ENCODE measurements at places on chromosomes 13 and 19.

DNA sequence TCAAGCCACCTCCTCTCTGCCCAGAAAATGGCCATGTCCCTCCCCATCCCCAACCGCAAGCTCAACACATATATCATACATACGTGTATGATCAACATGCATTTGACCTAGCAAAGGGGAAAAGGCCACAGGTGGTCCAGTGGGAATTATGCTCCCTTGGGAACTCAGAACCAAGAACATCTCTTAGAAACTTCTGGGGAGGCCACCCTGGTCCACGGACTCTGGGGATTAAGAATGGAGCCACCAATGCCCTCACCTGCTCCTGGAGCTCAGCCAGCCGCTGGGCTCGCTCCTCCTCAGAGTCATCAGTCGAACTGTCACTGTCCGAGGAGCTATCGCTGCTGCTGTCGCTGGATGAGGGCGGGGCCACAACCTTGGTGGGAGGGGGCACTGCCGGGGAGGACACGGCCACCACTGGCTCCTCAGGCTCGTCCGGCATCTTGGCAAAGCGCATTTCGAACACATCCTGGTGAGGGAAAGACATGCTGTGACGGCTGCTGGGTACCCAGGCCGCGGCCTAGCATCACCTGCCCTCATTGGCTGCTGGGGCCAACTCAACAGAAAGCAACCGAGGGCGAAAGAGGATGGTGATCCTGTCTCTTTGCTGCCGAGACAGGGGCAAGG, 24.6 kb upstream of the EPHX3 start:
- no peak for DNase-seq

DNA sequence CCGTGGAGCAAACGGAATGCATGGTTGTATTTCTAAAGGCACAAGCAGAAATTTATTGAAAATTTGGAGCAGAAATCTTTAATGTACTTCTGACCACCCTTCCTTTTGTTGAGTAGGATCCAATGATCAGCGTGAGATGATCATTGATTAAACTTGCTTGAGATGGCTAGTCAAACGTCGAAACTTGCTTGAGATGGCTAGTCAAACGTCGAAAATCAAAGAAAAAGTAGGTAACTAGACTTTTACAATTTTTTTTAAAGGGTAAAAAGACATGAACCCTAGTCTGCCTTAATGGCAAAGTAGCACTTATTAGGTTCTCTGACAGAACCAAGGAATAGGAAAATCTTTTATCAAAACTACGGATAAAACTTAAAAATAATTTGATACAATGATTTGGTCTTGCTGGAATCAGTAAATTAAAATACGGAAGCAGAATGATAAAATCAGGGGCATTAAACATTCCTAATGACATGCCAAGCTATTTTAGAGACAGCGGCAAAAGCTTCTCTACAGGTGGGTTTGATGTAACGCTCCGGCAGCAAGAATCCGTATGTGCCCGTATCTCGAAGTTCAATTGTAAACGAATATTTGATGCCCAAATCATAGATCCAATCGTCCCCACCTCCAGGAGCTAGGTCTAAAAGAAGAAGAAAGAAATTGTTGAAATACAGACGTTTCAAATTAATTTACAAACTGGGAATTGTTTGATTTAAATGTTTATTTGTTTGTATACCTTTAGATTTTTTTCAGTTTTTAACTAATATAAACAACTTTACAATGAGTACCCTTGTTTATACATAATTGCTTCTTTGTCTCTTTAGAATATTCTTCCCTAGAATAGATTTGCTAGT, 841 bp upstream of the ZC3H13 start:
- DNase-seq: no peak

- no peak for DNase-seq
These were observed 1713.2 kb upstream of the SLC10A2 start for GRCh38 chr13:104779311-104779993.

- DNase-seq: no peak
These were observed 167.3 kb downstream of the FLT1 start for GRCh38 chr13:28327373-28328270.

DNA sequence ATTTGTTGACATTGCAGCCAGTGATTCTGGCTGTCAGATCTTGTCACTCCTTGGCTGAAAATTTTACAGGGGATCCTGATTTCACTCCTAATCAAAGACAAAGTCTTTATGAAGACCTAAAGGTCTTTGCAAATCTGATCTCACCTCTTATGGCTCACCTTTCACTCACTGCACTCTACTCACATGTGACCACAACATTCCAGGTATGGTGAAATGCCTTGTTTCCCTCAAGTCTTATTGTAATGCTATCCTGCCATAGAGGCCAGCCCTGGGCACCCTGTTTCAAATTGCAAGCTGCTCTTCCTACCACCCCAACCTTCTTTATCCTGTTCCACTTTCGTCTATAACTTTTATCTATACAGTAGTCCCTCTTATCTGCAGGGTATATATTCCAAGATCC, 200.1 kb downstream of the NDFIP2 start:
- no peak for DNase-seq

GRCh38 chr13:78341032-78341431, 262.3 kb downstream of the POU4F1 start:
- DNase-seq: no peak

GRCh38 chr13:30972888-30973377, 40.5 kb downstream of the TEX26 start:
- DNase-seq: no peak

GRCh38 chr19:44725251-44725650, 23.3 kb upstream of the BCL3 start:
- no peak for DNase-seq

GRCh38 chr19:13022859-13023636, 27.8 kb downstream of the NFIX start:
- DNase-seq: peak; percentile 81

DNA sequence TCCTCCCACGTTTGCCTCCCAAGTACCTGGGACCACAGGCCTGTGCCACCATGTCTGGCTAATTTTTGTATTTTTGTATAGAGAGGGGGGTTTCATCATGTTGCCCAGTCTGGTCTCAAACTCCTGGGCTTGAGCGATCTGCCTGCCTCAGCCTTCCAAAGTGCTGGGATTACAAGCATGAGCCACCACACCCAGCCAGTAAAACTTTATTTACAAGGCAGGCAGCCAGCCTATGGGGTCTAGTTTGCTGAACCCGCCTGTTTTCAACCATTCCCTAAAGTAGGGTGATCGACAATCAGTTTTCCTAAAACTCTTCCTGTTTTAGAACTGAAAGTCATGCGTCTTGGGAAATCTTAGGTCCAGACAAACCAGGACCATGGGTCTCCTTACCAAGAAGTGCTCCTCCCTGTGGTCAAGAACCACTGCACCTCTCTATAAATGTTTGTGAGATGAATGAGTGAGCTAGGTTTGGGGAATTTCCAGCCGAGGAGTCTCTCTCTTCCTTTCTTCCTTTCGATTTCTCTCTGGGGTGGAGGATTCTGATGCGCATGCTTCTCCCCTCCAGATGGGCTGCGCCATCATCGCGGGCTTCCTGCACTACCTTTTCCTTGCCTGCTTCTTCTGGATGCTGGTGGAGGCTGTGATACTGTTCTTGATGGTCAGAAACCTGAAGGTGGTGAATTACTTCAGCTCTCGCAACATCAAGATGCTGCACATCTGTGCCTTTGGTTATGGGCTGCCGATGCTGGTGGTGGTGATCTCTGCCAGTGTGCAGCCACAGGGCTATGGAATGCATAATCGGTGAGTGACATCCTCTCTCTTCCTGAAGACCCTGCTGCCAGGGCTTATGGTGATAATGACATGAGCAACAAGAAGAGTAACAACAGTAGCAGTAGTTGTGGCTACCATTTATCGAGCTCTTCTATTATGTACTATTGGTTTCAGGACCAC, 38.7 kb downstream of the ADGRE1 start:
- DNase-seq: no peak

- no peak for DNase-seq
These were observed 80.5 kb downstream of the MBNL2 start for GRCh38 chr13:97302611-97303010.

DNA sequence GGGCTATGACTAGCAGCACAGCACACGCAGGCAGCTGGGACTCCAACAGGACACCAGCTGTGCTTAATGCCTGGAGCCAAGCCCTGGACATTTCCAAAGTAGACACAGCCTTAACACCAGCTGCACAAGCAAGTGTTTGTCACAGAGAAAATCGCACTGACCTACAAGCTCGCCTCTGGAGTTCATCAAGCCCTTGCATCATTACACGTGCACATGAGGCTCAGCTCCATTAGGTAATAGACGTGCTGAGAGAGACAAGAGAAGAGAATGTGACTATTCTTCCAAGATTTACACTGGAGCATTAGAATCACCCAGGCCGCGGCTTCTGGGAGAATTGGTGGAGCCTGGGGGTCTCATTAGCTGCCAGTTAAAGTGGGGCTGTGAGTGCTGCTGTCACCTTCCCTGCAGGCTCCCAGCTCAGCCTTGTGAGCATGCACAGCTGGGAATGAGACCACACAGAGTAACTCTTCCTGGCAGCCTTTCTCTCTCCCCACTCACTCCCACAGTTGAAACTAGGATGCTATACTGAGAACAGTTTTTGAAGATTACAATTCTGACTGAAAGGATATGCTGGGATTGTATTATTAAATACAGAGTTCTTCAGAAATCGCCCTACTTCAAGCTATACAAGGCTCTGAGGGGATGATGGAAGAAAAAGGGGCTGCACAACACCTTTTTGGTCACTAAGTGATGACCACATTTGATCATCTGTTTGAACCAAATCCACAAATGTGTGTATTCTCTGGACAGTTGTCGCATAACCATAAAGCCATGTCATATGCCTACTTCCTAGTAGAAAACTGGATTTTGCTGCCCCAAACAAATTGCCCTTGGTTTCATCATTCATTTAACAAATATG, 10.5 kb downstream of the STOML3 start:
- DNase-seq: no peak

DNA sequence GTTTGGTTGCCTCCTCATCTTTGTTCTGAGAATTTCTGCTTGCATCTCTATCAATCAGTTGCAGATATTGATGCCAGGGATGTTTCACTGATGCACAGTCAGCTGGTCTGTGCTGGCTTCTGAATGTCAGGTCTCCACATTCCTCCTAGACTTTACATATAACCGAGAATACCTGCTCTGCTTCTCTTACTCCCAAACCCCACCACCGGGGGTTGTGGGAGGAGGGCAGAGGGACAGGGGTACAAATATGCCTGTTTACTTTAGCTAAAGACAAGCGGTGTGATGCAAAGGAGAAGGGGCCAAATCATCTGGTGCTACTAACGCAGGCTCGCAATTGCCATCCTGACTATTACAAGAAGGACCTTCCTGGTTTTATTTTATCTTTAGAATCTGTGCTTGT, 17.4 kb upstream of the KLHL1 start:
- no peak for DNase-seq

GRCh38 chr13:48783181-48783630, 129.5 kb downstream of the CYSLTR2 start:
- no peak for DNase-seq

DNA sequence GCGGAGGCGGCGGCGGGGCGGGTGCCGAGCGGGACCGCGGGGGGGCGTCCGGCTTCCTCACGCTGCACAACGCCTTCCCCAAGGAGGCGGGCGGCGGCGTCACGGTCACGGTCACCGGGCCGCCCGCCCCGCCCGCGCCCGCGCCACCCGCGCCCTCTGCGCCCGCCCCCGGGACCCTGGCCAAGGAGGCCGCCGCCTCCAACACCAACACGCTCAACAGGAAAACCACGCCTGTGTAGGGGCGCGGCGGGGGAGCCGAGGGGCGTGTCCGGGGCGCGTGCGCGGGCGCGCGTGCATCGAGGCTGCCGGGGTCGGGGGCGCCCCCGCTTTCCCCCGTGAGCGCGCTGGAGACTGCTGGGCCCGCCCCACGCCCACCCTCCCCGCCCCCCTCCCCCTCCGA, 8.8 kb upstream of the CACNG6 start:
- DNase-seq: no peak

DNA sequence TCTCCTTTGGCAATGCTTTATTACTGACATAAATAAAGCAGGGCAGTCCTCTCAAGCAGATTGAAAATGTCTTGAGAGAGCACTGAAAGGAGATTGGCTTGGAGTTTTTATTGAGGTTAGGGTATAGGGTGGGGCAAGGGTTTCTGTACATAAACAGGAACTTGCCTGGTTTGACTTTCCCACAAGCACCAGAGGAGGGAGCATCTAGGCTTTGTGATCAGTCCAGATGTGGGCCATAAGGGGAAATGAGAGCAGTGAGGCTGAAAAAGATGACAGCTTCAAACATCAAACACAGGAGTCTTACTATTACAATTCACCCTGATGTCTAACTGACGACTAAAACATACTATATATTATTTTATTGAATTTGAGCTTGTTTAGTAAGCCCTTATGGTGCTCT, 260.9 kb downstream of the MTUS2 start:
- no peak for DNase-seq

- peak; percentile 8 for DNase-seq
These were observed 51.2 kb downstream of the NLRP12 start for GRCh38 chr19:53772943-53773342.

GRCh38 chr19:41546386-41546789, 29.6 kb upstream of the CEACAM21 start:
- DNase-seq: no peak

GRCh38 chr19:7211191-7211951, 82.8 kb downstream of the INSR start:
- DNase-seq: no peak

- DNase-seq: no peak
These were observed 431.4 kb downstream of the TBC1D4 start for GRCh38 chr13:75050419-75051046.
